ENCODE measurements at places on chromosomes 3 and 15.

GRCh38 chr3:172905451-172905850 lies 154.9 kb downstream of the ECT2 start:
- DNase-seq, result no peak

DNA sequence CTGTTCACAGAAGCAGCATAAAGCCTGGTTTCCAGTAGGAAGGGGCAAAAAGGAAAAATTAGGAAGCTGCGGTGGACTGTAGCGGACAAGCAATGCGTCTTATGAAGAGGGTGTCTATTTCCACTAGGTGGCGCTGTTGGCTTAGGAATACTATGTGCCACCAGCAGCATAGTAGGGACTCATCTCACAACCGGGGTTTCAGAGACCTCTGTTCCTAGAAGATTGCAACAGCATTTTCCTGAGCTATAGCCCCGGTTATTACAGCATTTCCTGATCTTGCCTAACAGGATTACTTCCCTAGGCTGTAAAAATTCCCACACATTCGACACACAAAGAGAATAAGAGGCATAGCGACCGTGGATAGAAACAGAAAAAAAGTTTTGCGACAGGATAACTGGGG lies 683.0 kb downstream of the TBL1XR1 start:
- no peak for DNase-seq

DNA sequence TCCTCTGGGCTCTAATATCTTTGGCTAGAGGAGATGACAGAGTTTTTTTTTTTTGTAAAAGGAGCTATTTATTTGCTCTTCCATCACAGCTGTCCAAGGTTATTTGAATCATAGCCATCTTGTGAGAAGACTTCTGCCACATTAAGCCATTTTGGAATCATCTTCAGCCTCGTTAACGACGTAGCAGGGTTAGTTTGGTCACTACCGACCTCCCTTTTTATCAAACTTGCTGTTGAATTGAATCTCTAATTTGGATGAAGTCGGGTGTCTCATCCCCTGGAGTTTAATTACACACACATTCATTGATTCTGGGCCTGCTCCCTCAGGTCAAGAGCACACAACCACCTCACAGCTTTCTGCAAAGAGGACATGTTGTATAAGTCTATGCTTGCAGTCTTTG lies 238.7 kb downstream of the CPNE4 start:
- DNase-seq, result no peak

- DNase-seq, result no peak
Observed at GRCh38 chr15:97410897-97411575, 549.5 kb upstream of the ARRDC4 start.

GRCh38 chr15:51846463-51847230 lies 17.2 kb downstream of the TMOD3 start:
- peak; percentile 79 for DNase-seq

DNA sequence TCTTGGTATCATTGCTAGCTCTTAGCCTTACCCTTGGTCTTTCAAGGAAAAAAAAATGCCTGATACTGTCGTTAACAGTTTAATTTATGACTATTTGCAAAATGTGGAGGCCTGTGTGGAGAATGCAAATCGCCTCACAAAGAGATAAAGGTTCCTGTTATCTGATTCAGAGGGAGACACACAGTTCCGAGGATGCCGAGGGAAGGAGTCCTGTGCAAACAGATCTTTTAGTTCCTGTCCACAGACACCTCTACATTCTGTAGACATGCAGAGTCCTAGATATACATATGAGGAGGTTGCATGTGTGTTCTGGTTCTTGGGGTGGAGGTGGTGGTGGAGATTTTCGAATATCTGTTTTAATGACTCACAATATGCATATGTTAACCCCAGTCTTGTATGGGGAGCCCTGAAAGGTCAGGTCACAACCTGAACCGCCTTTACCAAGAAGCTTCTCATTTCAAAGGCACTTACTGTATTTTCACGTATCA lies 5.7 kb downstream of the NR2F2 start:
- no peak for DNase-seq

- DNase-seq, result no peak
Observed at GRCh38 chr3:78912259-78912658, 855.5 kb downstream of the ROBO1 start.

DNA sequence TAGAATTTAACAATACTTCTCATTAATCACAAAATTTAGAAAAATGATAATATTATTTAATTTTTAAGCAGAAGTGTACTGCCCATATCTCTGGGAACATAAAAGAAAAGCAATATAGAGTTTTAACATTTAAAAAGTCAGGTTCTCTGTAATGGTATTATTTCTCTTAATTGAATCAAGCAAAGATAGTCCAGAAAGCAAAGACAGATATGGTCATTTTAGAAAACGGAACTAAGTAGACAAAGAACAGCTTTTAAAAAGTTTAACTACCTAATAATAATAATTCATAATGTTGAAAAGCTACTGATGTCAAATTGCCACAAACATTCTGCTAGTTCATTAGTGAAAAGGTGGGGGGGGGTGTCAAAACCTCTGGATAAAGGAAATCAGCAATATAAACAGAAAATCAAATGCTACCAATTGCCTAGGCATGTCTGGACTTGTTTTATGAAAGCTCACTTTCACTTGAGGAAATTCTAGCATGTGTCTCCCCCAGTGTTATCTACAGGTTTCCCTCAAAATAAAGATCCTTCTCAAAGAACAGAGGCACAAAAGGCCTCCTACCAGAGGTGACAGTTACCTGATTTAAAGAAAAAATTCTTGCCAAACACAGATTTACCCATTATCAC lies 1.7 kb downstream of the ZMAT3 start:
- DNase-seq, result no peak

DNA sequence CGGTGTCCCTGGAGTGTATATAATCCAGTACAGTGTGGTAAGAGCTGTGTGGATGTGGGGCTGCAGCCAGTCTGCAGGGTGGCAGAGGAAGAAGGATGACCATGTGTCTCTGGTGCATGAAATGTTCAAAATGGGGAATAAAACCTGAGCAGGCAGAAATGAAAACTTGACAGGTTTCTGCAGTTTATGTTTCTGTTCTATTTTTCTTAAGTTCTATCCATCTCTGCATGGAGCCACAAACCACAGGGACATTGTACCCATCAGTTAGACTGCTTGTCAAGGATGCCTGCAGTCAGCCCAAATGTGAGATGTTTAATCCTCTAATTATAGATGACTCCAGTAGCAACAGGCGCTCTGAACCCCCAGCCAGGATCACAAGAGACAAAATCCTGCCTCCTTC lies 216.7 kb downstream of the IL20RB start:
- DNase-seq, result no peak

- no peak for DNase-seq
Observed at GRCh38 chr15:63611177-63611576, 14.0 kb downstream of the FBXL22 start.

DNA sequence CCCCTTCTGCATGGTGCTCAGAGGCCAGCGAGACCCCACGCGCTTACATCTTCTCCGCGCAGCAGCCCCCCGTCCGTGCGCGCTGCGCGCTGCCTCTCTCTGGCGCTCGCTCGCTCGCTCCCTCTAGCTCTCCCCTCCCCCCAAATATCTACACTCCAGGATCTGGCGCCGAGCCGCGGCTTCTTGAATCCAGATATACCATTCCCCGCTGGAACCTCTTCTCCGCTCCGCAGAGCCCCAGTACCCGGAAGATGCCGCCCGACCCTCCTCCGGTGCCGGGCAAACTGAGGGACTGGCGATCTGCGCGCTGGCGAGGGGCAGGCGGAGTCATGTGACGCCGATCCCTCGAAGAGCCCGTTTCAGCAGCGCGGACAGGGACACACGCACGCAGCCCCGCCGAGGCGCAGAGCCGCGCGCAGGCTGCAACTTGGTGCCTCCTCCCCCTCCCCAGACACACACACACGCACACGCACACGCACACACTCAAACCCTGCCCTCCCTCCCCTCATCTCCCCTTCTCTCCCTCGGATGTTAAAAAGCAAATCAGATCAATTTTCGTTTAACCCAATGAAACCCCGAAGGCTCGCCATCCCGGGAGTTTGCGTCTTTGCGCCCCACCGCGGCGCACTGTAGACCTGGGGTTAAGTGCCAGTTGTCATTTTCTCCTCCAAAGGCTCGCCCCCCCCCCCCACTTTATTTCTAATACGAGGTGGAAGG lies at the start of gene RASGRF1:
Gene RASGRF1, minus strand, starts transcription at position 294 of the 717 bp plus-strand sequence. Its CDS starts 282 bp downstream, at position 12.
- no peak for DNase-seq

GRCh38 chr3:188869628-188870027 lies 302.1 kb upstream of the TPRG1 start:
- no peak for DNase-seq

- no peak for DNase-seq
Observed at GRCh38 chr15:81407718-81408117, 33.7 kb upstream of the TMC3 start.

- no peak for DNase-seq
Observed at GRCh38 chr3:128385080-128385832, 81.4 kb downstream of the DNAJB8 start.

DNA sequence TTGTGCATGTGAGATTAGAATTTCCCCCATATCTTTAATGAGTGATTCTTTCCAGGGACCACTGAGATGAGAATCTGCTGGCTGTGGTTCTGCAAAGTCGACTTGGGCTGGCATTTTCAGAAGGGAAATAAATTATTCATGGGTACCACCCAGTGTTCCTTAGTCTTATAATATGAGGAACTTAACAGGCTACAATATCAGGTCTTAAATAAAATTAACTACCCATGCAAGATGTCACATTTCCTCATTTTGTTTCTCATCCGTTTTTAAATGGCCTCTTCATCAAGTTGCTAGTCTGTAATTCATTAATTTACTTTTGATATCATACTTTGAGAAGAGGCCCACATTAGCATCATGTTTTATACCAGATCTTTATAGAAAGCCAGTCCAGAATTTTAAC lies 58.3 kb upstream of the SKOR1 start:
- no peak for DNase-seq

- peak; percentile 70 for DNase-seq
Observed at GRCh38 chr15:72229076-72229946, 1.7 kb downstream of the PKM start.

GRCh38 chr3:14496351-14496750 lies 43.8 kb downstream of the GRIP2 start:
- DNase-seq, result no peak

DNA sequence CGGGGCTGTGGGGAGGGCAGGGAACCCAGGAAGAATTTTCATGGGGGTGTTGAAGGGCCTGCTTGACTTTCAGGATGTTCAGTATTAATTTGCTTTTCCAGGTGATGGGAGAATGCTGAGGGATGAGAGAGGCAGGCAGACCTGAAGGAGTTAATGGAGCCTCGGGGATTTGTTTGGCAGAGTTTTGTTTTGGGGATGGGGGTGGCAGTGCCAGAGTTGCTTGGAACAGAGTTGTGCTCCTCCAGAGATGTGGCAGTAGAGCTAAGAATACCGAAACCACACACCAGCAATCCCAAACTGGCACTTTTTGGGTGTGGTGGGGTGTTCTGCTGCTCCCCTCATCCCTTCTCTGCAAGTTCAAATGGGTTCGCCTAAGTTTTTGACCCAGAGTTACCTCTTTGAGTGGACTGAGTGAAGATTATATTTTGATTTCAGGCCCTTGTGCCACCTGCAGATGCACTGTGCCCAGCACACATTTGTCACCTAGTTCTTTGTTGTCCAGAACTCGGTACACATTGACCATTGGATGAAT lies 1.6 kb downstream of the BOC start:
- no peak for DNase-seq

DNA sequence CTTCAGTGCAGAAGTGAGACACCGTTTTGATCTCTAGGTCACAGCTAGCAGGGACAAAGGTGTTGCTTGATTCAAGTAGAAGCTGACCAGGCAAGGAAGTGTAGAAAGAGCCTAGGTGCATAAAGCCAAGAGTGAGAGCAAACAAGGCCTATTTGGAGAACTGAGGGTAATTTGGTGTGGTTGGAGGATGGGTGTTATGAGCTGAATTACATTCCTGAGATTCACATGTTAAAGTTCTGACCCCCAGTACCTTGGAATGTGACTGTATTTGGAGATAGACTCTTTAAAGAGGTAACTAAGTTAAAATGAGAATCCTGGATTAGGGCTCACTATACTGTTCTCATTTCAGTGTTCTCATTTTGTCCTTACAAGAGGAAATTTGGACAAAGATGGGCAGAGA lies 191.3 kb downstream of the ZMAT3 start:
- DNase-seq, result no peak

DNA sequence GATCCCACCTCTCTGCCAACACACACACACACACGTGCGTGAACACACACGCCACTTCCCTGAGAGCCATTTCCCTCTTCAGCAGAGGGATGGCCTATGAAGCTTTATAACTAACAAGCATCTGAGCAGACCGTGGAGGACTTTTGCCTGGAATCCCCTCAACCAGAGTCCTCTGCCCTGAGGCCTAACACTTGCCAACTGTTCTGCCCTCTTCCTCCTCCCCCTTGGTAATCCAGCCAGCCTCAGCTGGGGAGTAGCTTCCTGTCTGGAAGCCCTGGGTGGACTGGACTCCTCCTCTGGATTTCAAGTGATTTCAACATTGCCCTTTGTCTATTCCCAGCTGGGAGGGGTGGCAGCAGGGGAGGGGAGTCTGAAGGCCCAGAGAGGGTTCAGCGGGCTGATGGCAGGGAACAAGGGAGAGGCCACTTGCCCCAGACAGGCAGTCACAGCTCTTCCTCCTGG lies 68.4 kb upstream of the HACD2 start:
- DNase-seq, result peak; percentile 29

GRCh38 chr15:39362821-39363561 lies 217.9 kb upstream of the THBS1 start:
- no peak for DNase-seq

- no peak for DNase-seq
Observed at GRCh38 chr3:114175204-114175987, 3.5 kb downstream of the DRD3 start.

DNA sequence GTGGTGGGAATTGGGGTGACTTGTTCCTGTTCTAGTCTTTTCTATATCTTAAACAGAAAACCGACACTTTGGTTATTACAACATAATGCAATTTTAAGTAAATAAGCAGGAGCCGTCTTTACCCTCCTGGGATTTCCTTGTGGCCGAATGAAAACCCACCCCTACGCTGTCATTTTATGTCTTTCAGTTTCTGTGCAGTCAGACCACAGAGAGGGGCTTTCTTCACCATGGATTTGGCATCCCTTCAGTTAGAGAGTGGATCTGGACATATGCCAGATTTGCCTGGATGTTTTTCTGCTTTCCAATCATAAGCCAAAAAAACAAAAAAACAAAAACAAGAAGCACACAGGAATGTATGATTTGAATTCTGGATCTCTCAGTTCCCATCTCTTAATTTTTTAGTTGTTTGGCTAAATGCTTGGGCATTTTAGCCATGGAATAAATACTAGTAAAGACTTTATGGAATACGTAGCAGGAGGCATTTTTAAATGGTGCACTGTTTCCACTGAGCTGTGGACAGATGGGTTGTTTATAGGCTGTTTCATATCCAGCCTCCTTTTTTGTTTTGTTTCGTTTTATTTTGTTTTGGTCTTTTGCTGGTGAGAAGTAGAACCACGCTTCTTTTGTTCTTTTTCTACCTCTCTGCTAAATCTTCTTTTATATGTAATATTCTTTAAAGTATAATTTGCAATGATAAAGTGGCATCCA lies 272.9 kb downstream of the FEZF2 start:
- no peak for DNase-seq

DNA sequence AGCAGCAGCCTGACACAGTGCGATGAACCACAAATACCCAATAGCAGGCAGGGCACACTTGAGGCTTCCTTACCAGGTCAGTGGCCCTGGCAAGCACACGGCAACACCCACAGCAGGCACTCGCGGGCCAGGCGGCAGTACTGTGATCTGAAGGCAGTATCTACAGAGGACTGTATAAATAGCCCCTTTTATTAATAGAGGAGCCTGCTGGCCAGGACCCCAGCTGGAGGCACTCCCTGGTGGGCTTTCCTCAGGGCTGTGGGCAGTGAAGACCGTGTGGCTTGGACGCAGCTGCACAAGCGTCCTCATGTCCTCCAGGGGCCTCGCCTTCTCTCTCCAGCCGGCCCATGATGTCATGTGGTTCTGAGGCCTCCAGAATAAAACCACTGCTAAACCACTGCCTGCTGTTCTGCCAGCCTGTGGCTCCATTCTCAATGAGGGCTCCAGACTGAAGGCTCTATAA lies 44.1 kb downstream of the LRIG1 start:
- DNase-seq, result no peak
